ENCODE measurements at places on chromosomes 7 and 10.

GRCh38 chr7:873367-874002 lies 2.9 kb upstream of the GET4 start:
- DNase-seq: peak; percentile 85

DNA sequence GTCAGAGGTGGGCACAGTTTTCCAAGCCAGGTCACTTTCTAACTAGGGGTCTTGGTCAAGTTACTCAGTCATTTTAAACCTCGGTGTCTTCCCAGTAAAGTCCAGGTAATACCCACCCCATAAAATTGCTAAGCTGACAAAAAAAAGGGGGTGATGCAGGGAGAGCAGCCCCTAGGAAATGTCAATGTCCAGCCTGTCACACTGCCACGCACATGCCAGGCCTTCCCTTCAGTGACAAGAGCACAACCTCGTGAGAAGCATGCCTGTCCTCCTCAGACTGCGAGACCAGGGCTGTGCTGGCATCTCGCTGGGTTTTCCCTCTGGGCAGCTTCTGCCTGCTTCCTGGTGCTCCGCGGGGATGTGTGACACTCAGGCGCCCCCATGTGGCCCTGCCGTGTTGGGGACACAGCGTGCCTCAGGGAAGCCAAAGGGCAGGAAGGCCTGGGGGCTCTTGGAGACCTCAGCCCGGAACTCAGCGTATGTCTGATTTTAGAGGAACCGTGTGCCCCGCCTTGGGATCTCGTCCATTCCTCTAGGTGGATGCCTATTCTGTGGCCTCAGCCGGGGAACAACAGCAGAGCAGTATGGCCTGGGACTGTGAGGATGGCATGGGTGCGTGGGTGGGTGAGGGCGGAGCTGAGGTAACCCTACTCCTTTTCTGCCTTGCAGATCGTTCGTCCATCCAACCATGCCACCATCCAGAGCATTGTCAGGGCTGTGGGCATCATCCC lies 10.2 kb upstream of the GDF2 start:
- peak; percentile 85 for DNase-seq

DNA sequence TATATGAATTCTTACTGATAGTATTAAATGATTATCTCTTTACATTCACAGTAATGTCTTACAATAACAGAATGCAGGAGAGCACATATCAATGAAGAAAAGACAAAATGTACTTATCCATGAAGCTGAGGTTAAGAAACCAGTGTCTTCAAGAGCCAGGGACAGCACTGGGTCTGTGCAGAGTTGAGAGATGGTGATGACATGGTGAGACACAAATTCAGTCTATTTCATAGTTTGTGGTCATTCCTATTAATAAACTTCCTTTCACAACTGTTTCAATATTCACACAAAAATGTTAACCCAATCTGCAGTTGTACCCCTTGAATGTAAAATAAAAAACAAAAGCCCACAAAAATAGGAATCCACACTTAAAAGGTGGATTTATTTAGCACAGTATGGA lies 5.3 kb upstream of the MAGI2 start:
- DNase-seq: no peak

- DNase-seq: no peak
These were observed 53.8 kb downstream of the KDM7A start for GRCh38 chr7:140122965-140123364.

GRCh38 chr7:25844102-25844870 lies 307.7 kb upstream of the NFE2L3 start:
- no peak for DNase-seq

Measured in glutamatergic neuron (in vitro differentiated cells).